GOT3 (cell line): ENCODE measurements at places on chromosomes 5 and 9.

- no peak for DNase-seq
Measured at GRCh38 chr5:159427180-159428012, 97.1 kb upstream of the IL12B start.

- DNase-seq, result no peak
Measured at GRCh38 chr9:133421615-133422542, at the start of gene ADAMTS13. Gene ADAMTS13, plus strand, starts transcription at chr9:133422367. Its CDS starts 77 bp downstream, at chr9:133422444.

- DNase-seq, result no peak
Measured at GRCh38 chr5:53099546-53099945, 10.0 kb downstream of the MOCS2 start.

DNA sequence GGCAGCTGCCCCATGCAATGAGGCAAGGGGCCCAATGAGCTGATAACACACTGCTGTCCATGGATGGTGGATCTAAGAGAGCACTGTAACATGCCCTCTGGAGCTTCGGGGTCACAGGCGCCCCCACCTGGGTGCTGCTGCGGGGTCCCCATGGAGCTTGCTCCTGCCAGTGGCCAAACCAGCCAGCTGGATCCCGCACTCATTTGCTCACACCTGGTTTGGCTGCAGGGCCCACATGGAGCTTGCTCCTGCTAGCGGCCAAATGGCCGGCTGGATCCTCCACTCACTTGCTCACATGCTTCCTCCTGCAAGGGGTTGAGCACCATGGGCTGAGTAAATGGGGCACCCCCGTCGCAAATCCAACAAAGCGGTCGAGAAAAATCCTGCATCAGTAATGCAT, 68.3 kb upstream of the ARL15 start:
- DNase-seq, result no peak

GRCh38 chr5:32551865-32552264, 33.5 kb upstream of the SUB1 start:
- DNase-seq, result no peak

- DNase-seq, result no peak
Measured at GRCh38 chr9:109914280-109915027, 134.5 kb downstream of the PALM2AKAP2 start.

- DNase-seq, result no peak
Measured at GRCh38 chr9:76255781-76256455, 138.3 kb downstream of the RFK start.

- no peak for DNase-seq
Measured at GRCh38 chr9:2085716-2086115, 70.6 kb downstream of the SMARCA2 start.

DNA sequence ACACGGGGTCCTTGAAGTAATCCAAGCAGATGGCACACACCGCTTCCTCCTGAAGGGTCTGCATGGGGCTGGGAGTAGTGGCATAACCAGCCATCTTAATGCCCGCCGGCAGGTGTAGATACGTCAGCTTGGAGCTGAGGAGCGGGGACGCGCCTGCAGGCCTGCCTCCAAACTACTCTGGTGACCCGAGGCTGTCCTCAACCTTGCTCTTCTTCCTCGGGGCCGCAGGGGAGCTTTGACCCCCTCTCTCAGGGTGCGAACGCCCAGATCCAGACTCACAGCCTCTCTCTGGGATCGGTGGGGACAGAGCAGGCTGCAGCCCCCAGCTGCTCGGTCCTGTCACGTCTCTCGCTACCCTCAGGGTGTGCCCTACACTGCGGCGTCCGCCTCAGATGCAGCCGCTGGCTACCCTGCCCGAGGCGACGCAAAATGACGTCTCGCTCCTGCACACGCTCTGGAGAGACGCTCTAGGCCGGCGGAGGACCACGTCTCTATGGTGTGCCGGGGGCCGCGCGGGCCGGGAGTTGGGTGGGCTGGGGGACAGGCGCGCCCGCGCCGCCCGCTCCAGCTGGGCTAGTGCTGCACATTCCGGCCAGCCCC, at the start of gene TRIM52:
TSS of gene TRIM52 (minus strand) at position 424 of the 600 bp plus-strand sequence. CDS start at position 94, 330 bp downstream.
- DNase-seq, result no peak

- DNase-seq, result no peak
Measured at GRCh38 chr5:72063219-72063819, 44.0 kb upstream of the MAP1B start.

DNA sequence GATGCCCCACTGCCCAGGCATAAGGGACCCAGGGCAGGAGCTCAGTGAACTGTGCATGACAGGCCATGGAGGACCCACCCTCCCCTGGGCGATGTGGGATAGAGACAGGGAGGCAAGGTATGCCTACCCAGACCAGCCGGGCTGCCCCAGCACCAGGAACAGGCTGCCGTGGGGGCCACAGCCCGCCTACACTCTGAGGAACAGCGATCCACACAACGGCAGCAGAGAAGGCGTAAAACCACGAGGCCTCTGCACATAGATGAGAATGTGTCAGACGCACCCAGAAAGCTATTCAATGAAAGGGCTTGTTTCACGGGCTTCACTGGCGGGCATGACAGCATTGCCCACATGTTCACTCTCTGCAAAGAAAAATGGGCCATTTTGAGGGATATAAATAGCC, 49.5 kb downstream of the SEMA4D start:
- DNase-seq, result no peak

DNA sequence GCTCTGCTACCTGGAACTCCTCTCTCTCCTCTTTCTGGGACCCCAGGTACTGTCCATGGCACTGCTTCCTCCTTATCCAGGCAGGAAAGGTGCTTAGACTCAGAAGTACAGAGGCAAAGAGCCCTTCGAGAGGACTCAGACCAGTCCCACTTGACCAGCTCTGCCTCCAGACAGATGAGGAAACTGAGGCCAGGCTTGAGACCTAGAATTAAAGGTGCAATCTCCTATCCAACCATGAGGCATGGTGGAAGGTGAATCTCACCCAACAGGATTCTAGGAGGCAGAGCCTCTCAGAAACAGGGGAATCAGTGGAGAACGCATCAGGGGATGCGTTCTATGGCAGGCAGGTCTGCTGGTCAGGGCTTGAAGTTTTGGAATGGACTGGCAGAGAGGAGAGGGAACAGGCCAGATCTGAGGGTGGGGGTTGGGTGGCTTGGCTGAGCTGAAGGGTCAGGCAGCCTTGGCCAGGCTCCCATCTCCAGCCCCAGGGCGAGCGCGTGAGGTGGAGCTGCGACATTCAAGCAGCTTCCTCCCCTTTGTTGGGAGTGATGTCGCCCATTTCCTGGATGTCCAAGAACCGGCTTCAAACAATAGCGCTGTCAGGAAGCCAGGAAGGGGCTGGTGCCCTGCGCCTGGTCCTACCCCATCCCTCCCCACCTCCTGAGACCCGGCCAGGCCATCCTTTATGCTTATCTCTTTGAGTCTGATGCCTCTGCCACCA, 26.2 kb downstream of the NDUFA8 start:
- no peak for DNase-seq

- no peak for DNase-seq
Measured at GRCh38 chr9:113636165-113636564, 172.6 kb downstream of the RGS3 start.

GRCh38 chr5:115022303-115022702, 147.4 kb downstream of the TRIM36 start:
- no peak for DNase-seq

- no peak for DNase-seq
Measured at GRCh38 chr5:61330341-61330844, 1.7 kb upstream of the ZSWIM6 start.

- no peak for DNase-seq
Measured at GRCh38 chr5:55675119-55675518, 37.0 kb downstream of the SLC38A9 start.

DNA sequence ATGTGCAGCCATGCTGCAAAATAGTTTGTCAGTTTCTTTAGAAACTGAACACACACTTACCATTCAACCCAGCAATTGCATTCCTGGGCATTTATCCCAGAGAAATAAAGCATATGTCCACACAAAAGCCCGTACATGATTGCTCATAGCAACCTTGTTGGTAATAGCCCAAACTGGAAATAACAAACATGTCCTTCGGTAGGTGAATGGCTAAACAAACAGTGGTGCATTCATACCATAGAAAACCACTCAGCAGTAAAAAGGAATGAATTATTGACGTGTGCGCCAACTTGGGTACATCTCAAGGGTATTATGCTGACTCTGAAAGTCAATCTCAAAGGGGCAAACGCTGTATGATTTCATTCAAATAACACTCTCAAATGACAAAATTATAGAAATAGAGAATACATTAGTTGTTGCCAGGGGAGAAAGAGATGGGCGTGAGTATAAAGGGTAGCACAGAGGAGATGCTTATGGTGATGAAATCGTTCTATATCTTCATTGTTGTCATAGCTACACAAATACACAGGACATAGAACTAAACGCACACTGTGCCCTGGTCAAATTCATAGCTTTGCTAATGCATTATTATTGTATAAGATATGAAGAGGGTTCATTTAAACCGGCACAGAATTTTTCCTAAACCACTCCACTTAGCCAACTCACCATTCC, 58.2 kb downstream of the DRD1 start:
- peak; percentile 34 for DNase-seq
